Osteoblast (primary cell): ENCODE measurements at places on chromosomes 4 and X.

- DNase-seq = no peak
Observed at GRCh38 chr4:17875402-17876070, 64.8 kb downstream of the NCAPG start.

- no peak for DNase-seq
Observed at GRCh38 chr4:146063143-146063542, 112.4 kb upstream of the LSM6 start.

DNA sequence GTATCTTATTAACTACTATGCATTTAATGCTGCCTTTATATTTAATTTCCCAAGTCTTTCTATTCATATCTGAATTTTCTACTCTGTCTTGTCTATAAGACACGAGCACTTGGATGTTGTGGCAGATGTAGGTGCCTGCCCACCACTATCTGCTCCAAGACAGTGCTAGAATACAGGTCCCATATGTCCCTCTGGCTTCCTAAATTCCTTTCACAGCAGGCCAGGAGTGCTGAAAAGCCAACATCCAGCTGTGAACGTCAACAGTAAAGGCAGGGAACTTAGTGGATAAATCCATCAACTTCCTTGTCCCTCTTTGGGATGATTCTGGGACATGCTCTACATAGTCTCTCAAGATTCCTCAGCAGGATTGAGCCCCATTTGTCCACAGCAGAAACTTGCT is 245.1 kb upstream of the ETNPPL start:
- no peak for DNase-seq

DNA sequence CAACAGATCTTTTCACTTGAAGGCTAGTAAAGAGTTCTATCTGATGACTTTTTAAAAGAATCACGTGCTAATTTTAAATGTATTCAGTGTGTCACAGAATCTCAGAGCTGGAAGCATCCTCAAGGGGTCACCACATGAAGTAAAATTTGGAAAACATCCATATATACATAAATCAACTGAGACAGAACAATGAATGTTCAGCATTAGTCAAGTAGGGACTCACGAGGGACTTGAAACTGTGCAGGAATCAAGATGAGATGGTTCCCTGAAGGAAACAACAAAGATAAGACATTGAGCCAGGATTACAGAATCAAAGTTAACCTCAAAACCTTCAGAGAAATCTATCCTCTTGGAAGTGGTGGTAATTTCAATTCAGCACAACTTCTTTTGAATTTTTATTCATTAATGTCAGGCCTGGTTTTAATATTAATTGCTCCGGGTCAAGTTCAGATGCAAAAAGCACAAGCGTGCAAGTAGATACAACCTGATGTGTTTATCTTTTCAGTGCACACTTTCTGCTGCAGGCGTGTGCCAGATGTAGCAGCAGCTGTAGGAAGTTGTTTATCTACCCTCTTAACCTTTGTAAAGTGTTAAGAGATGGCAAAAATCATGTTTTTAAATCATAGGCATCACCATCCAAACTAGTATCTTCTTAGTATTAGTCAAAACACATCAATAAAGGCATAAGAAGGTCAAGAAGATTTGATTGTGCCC is 87.7 kb upstream of the SRD5A3 start:
- DNase-seq = no peak

GRCh38 chr4:1012034-1012739 is 761 bp downstream of the FGFRL1 start:
- DNase-seq = peak; percentile 96
